M059J (cell line): ENCODE measurements at places on chromosomes 5 and 9.

- DNase-seq: no peak
These were observed 38.4 kb upstream of the CLPTM1L start for GRCh38 chr5:1383344-1383743.

GRCh38 chr9:129944506-129945116 is 98.4 kb downstream of the FNBP1 start:
- no peak for DNase-seq

- DNase-seq: peak; percentile 81
These were observed 575.2 kb upstream of the WWC1 start for GRCh38 chr5:167716126-167716775.

DNA sequence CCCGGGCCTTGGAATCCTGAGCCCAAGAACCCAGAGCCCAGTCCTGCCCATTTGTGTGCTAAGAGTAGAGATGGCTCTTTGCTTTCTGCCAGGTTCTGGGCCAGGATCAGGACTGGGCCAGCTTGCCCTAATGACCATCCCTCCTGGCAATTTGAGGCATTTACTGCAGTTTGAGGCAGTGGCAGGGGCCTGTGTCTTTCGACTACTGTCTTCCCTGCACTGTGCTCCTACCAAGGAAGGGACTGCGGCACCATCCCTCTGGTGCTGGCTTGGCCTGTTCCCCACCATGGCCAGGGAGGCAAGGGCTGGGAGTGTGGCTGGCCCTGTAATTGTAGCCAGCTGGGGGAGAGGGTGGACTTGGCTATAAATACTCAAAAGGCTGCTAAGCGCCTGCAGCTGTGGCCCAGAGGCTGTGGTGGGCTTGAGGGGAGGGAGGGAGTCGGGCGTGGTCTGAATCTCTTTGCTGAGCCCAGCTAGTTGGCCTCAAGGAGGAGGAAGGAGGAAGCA is 4.6 kb downstream of the ENHO start:
- DNase-seq: no peak

DNA sequence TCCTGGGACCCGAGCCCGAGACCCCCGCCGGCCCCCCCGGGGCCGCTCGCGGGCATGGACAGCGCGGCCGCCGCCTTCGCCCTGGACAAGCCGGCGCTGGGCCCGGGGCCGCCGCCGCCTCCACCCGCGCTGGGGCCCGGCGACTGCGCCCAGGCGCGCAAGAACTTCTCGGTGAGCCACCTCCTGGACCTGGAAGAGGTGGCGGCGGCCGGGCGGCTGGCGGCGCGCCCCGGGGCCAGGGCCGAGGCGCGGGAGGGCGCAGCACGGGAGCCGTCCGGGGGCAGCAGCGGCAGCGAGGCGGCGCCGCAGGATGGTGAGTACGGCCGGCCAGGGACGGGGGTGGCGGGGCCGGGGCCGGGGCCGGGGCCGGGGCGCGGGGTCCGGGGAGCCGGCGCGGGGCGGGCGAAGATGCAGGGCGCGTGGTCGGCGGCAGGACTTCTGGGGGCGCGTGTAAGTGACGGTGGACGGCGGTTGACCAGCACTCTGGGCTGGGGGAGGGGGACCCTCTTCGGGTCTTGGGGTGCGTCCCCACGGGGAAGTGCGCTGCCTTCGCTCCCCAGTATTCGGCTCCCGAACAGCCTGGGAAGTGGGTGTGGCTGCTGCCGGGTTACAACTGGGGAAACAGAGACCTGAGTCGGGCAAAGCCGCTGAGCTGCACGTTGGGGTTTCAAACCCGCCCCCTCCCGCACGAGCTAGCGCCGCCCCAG is 520 bp downstream of the PRRX2 start:
- DNase-seq: no peak

DNA sequence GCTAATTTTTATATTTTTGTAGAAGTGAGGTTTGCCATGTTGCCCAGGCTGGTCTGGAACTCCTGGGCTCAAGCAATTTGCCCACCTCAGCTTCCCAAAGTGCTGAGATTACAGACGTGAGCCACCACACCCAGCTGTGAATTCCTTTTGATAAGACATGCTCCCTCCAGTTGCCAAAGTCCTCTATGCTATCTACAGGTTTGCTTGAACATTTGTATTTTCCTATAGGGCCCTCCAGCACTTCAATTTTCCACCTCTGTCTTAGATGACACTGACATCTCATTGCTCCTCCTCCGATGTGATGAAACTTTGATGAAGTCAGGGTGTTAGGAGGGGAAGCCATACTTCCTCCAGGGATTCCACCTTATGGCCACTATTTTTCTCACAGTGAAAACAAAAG is 25.2 kb upstream of the CTSV start:
- DNase-seq: no peak

GRCh38 chr5:90233476-90233875 is 176.1 kb downstream of the CETN3 start:
- DNase-seq: no peak

DNA sequence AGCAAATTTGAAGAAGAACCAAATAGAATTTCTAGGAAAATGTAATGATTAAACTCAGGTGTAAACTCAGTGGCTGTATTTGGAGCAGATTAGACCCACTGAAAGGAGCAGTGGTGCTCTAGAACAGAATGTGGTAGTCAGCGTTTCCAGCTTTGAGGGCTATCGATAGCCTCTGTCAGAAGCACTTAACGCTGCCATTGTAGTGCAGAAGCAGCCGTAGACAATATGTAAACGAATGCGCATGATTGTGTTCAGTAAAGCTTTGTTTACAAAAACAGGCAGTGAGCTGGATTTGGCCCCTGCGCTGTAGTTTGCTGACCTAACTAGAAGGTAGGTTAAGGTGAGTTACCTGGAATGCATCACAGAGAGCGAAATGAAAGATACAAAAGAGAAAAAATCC is 72.0 kb downstream of the FAM78A start:
- no peak for DNase-seq

- peak; percentile 14 for DNase-seq
These were observed 521.3 kb upstream of the ZNF608 start for GRCh38 chr5:125267636-125268248.

- DNase-seq: peak; percentile 31
These were observed 12.4 kb downstream of the DOCK2 start for GRCh38 chr5:169649486-169649885.

GRCh38 chr5:105630803-105631202 is 2039.9 kb downstream of the EFNA5 start:
- no peak for DNase-seq

- DNase-seq: no peak
These were observed 69.5 kb downstream of the GRIA1 start for GRCh38 chr5:153559926-153560325.

GRCh38 chr5:989961-990530 is 18.6 kb upstream of the NKD2 start:
- no peak for DNase-seq

GRCh38 chr9:105296877-105297287 is 52.4 kb downstream of the SLC44A1 start:
- peak; percentile 96 for DNase-seq

GRCh38 chr5:59917121-59917520 is 23.6 kb upstream of the PDE4D start:
- DNase-seq: peak; percentile 63

GRCh38 chr5:176187276-176188062 is 50.8 kb upstream of the SIMC1 start:
- DNase-seq: no peak

DNA sequence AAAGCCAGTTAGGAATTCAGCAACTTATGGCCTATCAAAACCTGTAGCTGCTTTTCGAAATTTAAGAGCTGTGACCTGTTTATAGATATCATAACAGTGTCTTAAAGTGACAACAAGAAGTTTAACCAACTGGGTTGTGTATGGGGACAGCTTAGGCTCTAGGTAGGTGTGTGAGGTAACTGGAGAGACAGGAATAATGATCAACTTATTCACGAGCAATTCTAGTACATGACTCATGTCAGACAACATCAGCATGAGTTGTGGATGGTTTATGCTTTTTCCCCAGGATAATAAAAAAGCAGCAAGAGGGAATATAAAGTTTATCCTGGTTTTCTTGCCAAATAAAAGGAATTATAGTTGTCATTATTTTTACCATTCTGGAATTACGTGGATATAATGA is 88.6 kb downstream of the GDNF start:
- peak; percentile 46 for DNase-seq

GRCh38 chr5:95449460-95449859 is 58.3 kb downstream of the FAM81B start:
- DNase-seq: peak; percentile 53
